ENCODE measurements at places on chromosomes 4 and X. TPM values are rescaled to one million over a fixed set of nuclear protein-coding genes. Genes with fewer than 3 reads are reported as not detected.

Gene TEX11
- not detected for total RNA-seq

Gene SNX12
- total RNA-seq, result 42.1 TPM

Gene PAGE5
- 0.88 TPM for total RNA-seq

Gene F11
- not detected for total RNA-seq

Gene MAGEA6
- not detected for total RNA-seq

Gene SMIM31
- total RNA-seq, result not detected

Gene FOXR2
- total RNA-seq, result not detected

Gene HERC5
- total RNA-seq, result 32.3 TPM

Gene GALNT7
- 16.0 TPM for total RNA-seq

Gene PCSK1N
- total RNA-seq, result 2.8 TPM

DNA sequence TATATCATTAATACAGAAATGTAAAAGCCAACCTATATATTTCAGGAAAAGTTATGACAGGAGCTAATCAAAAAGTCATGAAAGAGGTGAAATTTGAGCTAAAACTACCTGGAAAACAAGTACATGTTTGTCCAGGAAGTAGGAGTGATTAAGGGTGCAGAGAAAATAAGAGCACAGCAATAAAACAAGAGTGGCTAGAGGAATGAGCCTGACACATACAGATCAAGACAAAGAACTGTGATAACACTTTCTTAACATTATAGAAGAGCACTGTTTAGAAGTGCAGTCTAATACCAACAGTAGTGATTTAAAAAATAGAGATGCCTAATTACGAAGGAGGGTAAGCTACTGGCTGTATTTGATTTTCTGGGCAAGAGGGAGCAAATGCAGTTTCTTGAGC is 125.1 kb downstream of the WDFY3 start:
- no peak for DNase-seq
- no peak overlapping the region for H3K27ac ChIP-seq
- no peaks in the 10 kb centered on the region for H3K36me3 ChIP-seq
- no peaks in the 10 kb centered on the region for H3K4me1 ChIP-seq
- no peak overlapping the region for H3K4me3 ChIP-seq

- no peaks in the 10 kb centered on the region for H3K27me3 ChIP-seq
- peaks cover 19% of the 10 kb centered on the region for H3K4me1 ChIP-seq
- no peaks in the 10 kb centered on the region for H3K36me3 ChIP-seq
- DNase-seq, result no peak
- peak overlapping the region; percentile 33 for H3K27ac ChIP-seq
These were observed 83.4 kb downstream of the TMEM164 start for GRCh38 chrX:110086162-110086915.

- H3K36me3 ChIP-seq, result peaks cover 4% of the 10 kb centered on the region
- DNase-seq, result no peak
- H3K27me3 ChIP-seq, result no peaks in the 10 kb centered on the region
- H3K4me3 ChIP-seq, result no peak overlapping the region
- H3K27ac ChIP-seq, result no peak overlapping the region
These were observed 112.5 kb downstream of the CFAP299 start for GRCh38 chr4:80448056-80448455.

DNA sequence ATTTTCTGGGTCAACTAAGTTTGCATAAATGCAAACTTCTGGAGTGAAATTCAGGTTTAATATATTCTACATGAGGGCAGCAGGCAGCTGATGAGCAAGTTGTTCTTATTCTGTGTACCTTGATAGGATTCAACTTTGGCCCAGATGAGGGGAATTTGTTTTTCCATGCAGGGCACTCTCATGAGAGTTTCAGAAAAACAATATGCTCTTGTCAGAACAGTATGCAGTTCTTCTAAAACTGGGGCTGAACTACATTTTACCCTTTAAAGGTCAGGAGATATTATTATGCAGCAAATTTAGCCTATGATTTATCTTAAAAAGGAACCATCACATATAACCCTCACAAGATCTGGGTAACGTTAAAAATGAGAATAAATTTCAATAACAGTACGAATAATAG is 19.2 kb downstream of the GPRIN3 start:
- H3K4me3 ChIP-seq, result peak overlapping the region; percentile 78
- DNase-seq, result no peak
- H3K27me3 ChIP-seq, result no peaks in the 10 kb centered on the region
- H3K27ac ChIP-seq, result peak overlapping the region; percentile 92
- no peaks in the 10 kb centered on the region for H3K36me3 ChIP-seq

- H3K27me3 ChIP-seq, result no peaks in the 10 kb centered on the region
- DNase-seq, result no peak
- H3K4me3 ChIP-seq, result no peak overlapping the region
- no peaks in the 10 kb centered on the region for H3K4me1 ChIP-seq
These were observed 313.2 kb upstream of the DKK2 start for GRCh38 chr4:107349266-107349665.

DNA sequence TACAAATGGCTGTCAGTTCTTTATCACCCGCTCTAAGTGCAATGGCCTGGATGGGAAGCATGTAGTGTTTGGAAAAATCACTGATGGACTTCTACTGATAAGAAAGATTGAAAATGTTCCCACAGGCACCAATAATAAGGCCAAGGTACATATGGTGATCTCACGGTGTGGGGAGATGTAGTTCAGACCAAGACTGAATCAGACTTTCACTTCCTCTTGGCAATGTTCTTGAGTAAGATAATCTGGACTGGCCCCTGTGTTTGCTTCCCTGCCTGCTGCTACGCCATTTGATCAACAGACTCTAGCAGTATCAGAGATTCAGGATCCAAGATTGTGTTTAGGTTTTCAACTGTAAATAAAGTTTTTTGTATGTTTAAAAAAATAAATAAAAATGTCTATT is 682.2 kb upstream of the AMOT start:
- H3K27me3 ChIP-seq, result no peaks in the 10 kb centered on the region
- no peak overlapping the region for H3K27ac ChIP-seq
- no peak overlapping the region for H3K4me3 ChIP-seq
- H3K4me1 ChIP-seq, result no peaks in the 10 kb centered on the region
- no peak for DNase-seq
- H3K36me3 ChIP-seq, result no peaks in the 10 kb centered on the region

GRCh38 chr4:40194602-40195161 is 2.1 kb upstream of the RHOH start:
- peak overlapping the region; percentile 93 for H3K4me3 ChIP-seq
- H3K27me3 ChIP-seq, result no peaks in the 10 kb centered on the region
- peaks cover 60% of the 10 kb centered on the region for H3K4me1 ChIP-seq

DNA sequence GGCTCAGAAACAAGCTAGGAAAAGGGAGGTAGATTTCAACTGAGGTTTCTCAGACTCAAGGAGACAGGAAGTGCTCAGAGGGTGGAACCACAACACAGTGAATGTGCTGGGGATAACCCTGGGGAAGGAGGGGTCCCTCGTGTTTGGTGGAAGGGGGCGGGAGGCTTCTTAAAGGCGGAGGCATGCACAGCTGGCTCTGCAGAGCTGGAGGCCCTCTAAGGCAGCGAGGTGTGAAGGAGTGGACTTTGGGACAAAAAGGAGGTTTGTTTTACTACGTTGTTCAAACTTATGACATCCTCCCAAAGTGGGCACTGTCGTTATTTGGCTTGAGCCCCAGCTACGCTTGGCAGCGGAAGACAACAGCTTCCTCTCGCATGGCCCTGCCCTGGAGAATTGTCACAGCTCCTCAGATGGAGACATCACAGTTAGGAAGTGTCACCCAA is 21.7 kb upstream of the MTM1 start:
- no peaks in the 10 kb centered on the region for H3K36me3 ChIP-seq
- peak overlapping the region; percentile 69 for H3K27ac ChIP-seq
- H3K4me1 ChIP-seq, result peaks cover 26% of the 10 kb centered on the region
- H3K27me3 ChIP-seq, result no peaks in the 10 kb centered on the region

GRCh38 chr4:20017070-20017776 is 234.5 kb upstream of the SLIT2 start:
- H3K27me3 ChIP-seq, result no peaks in the 10 kb centered on the region
- DNase-seq, result no peak
- no peak overlapping the region for H3K4me3 ChIP-seq

- peaks cover 1% of the 10 kb centered on the region for H3K27me3 ChIP-seq
- no peaks in the 10 kb centered on the region for H3K36me3 ChIP-seq
- no peak overlapping the region for H3K4me3 ChIP-seq
- peaks cover 24% of the 10 kb centered on the region for H3K4me1 ChIP-seq
- DNase-seq, result peak; percentile 36
These were observed 116.5 kb upstream of the RBPJ start for GRCh38 chr4:26204249-26204825.

DNA sequence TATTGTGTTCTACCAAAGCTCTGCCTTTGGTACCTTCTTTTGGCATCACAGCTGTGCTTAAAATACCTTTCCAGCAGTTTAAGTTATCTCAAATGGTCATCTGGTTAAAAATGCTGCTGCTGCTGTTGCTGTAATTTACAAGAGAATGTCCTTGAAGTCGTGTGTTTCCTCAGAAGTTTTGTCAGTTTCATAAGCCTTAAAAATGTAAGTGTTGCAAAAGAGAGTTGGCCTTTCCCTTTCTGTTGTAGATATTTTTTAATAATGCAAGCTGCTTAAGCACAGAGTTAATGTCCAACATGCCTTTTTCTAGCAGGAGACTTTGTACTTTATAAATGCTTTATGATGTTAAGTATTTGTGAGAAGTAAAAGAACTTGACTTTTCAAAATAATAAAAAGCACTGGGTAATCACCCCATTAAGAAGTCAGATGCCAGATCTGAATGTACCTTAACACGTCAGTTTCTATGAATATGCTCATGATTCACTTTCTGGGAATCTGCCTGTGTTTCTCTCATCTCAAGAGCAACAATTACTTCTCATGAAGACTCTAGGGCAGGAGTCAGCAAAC is 35.3 kb upstream of the TENM3 start:
- H3K27me3 ChIP-seq, result no peaks in the 10 kb centered on the region
- no peaks in the 10 kb centered on the region for H3K36me3 ChIP-seq
- H3K27ac ChIP-seq, result no peak overlapping the region
- H3K4me3 ChIP-seq, result no peak overlapping the region
- no peaks in the 10 kb centered on the region for H3K4me1 ChIP-seq

GRCh38 chrX:9160698-9161329 is 126.9 kb upstream of the FAM9B start:
- H3K4me1 ChIP-seq, result peaks cover 39% of the 10 kb centered on the region
- no peaks in the 10 kb centered on the region for H3K36me3 ChIP-seq
- no peak for DNase-seq
- H3K27me3 ChIP-seq, result no peaks in the 10 kb centered on the region

- H3K4me3 ChIP-seq, result no peak overlapping the region
- DNase-seq, result no peak
- no peak overlapping the region for H3K27ac ChIP-seq
- H3K4me1 ChIP-seq, result peaks cover 13% of the 10 kb centered on the region
These were observed 39.9 kb upstream of the PGK1 start for GRCh38 chrX:78064152-78064551.

GRCh38 chr4:76765473-76766183 is 132.3 kb downstream of the SOWAHB start:
- H3K27ac ChIP-seq, result no peak overlapping the region
- no peak for DNase-seq
- H3K36me3 ChIP-seq, result no peaks in the 10 kb centered on the region
- no peak overlapping the region for H3K4me3 ChIP-seq
- peaks cover 4% of the 10 kb centered on the region for H3K4me1 ChIP-seq

DNA sequence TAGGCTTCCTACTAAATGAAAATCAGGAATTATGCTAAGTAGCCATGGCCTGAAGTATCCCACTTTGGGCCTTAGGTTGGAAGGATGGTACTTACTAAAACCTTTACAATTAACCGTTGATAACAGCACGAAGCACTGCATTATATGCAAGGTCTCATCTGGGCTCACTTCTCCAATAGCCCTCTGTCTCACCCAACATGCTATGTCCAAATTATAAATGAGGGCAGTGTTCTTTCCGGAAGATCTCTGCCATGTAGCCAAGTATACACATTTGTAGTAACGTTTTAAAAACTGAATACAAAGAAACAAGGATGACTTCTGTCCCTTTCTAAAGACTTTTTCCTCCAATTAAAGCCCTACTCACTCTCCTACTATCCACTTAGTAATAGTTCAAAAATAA is 51.6 kb downstream of the SCFD2 start:
- no peak overlapping the region for H3K27ac ChIP-seq
- H3K27me3 ChIP-seq, result no peaks in the 10 kb centered on the region
- peaks cover 17% of the 10 kb centered on the region for H3K36me3 ChIP-seq
- H3K4me3 ChIP-seq, result no peak overlapping the region
- peaks cover 16% of the 10 kb centered on the region for H3K4me1 ChIP-seq
- no peak for DNase-seq

GRCh38 chrX:8813036-8813435 is 11.9 kb upstream of the FAM9A start:
- H3K27ac ChIP-seq, result no peak overlapping the region
- H3K4me1 ChIP-seq, result no peaks in the 10 kb centered on the region
- DNase-seq, result no peak
- no peaks in the 10 kb centered on the region for H3K36me3 ChIP-seq
- no peak overlapping the region for H3K4me3 ChIP-seq

GRCh38 chr4:55078987-55079386 is 46.4 kb downstream of the KDR start:
- no peak overlapping the region for H3K4me3 ChIP-seq
- no peaks in the 10 kb centered on the region for H3K36me3 ChIP-seq
- H3K27ac ChIP-seq, result no peak overlapping the region

DNA sequence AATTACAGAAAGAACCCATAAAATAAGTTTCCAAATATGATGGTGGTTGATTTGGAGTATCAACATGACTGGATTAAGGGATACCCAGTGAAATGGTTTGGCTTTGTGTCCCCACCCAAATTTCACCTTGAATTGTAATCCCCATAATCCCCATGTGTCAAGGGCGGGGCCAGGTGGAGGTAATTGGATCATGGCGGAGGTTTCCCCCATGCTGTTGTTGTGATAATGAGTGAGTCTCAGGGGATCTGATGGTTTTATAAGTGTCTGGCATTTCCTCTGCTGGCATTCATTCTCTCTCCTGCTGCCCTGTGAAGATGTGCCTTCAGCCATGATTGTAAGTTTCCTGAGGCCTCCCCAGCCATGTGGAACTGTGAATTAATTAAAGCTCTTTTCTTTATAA is 39.1 kb downstream of the WDFY3 start:
- no peaks in the 10 kb centered on the region for H3K27me3 ChIP-seq
- H3K27ac ChIP-seq, result no peak overlapping the region
- no peak overlapping the region for H3K4me3 ChIP-seq
- H3K36me3 ChIP-seq, result no peaks in the 10 kb centered on the region
- no peaks in the 10 kb centered on the region for H3K4me1 ChIP-seq

DNA sequence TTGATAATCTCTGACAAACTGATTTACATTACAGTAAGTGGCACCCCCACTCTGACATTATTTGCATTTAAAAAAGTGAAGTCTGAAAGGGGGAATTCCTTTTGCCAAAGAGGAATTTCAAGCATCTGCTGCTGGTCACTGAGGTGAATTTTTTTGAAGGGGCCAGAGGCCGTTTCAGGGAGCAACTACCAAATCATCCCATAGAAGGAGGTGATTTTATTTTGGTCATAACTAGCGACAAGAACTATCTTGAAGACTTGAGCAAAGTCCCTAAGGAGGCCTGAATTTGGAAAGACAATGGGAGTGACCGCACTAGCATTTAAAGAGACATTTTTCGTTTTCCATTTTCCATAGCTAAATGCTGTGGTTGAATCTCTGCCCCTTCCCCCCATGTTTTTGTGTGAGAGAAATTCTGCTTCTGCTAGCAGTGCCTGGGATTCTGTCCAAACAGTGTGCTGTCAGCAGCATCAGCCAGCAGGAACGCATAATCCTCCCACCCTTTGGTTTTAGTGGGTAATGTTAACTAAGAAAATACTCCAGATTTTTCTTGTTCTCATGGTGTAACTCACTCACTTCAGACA is 110.1 kb upstream of the MED14 start:
- H3K27ac ChIP-seq, result no peak overlapping the region
- no peak overlapping the region for H3K4me3 ChIP-seq
- H3K36me3 ChIP-seq, result peaks cover 5% of the 10 kb centered on the region
- H3K4me1 ChIP-seq, result no peaks in the 10 kb centered on the region
- H3K27me3 ChIP-seq, result no peaks in the 10 kb centered on the region
- DNase-seq, result no peak

GRCh38 chr4:161254375-161254774 is 909.4 kb downstream of the FSTL5 start:
- no peaks in the 10 kb centered on the region for H3K27me3 ChIP-seq
- no peaks in the 10 kb centered on the region for H3K4me1 ChIP-seq
- no peak overlapping the region for H3K27ac ChIP-seq
- no peaks in the 10 kb centered on the region for H3K36me3 ChIP-seq
- no peak overlapping the region for H3K4me3 ChIP-seq

All from activated CD4-positive, alpha-beta memory T cell treated with anti-CD3 and anti-CD28 coated beads for 36 hours (primary cell).